Amygdala (tissue), 56 donors: ENCODE measurements at places on chromosomes 3 and 15.
A peak's percentile ranks its signal among the peaks of the same experiment; 100 is the strongest.

GRCh38 chr15:39684233-39684632 is 98.4 kb downstream of the FSIP1 start:
- no peak for DNase-seq

GRCh38 chr15:29860872-29861271 is 38.6 kb upstream of the TJP1 start:
- DNase-seq, result no peak

- DNase-seq, result no peak
Measured at GRCh38 chr3:174869448-174869847, 10.3 kb downstream of the NAALADL2 start.

DNA sequence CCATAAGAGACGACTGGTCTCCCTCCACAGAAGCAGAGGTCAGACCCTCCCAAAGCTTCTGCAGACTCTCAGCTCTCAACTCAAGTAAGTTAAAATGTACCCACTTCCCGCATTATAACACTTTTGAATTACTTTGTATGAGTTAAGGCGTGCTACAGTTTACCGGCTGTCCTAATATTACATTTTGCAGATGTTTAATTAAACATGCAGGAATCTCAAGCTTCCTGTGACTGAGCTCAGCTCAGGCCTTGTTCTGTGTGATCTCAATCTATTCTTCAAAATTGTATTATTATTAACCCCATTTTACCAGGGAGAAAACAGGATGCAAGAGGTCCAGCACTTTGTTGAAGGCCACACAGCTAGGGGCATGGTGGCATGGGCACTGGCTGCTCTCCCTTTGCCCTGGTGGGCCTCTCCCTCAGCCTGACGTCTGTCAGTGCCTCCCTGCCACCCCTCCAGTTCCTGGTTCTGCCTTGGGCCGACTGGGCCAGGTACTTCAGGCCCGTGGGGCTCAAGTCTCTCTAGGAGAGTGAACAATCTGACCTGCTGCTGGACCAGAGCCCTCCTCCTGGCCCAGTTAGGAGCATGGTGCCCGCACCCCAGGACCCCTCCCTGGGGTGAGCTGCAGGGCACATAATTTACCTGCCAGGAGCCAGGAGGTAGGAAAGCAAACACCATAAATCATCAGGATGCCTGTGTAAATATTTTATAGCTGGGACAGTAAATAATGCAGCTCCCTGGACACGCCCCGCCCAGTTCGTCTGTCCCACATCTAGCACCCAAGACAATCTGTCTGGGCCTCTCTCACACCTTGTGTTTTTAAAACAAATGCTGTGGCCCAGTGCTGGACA is 14.9 kb upstream of the RFT1 start:
- DNase-seq, result no peak

DNA sequence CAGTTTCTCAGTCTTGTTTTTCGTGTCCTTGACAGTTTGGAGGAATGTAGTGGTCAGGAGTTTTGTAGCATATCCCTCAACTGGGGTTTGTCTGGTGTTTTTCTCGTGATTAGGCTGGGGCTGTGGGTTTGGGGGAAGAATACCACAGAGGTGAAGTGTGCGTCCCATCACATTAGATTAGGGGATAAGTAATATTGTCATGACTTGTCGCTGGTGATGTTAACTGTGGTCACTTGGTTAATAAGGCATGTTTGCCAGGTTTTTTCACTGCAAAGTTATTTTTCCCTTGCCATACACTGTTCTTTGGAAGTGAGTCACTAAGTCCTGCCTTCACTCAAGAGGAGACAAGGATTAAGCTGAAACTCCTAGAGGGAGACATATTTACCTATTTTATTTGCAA is 39.1 kb downstream of the PAK2 start:
- DNase-seq, result no peak

DNA sequence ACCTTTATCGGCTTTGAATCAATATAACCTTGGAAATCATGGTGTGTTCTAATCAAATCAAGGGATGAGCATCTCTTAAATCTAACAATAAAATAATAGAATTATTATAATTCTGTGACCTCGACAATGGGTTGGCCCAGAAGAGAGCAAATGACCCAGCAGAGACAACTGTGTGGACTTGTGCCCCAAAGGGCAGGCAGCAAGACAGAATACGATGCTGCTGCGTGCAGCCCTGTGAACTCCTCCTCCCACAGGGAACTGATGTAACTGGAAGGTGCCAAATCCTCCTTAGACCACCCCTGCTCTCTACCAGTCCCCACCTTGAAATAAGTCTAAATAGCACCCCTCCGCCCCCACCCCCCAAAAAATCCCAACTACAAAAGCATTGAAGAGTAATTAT is 50.7 kb upstream of the ACAN start:
- no peak for DNase-seq

GRCh38 chr3:65194744-65195143 is 506.9 kb upstream of the ADAMTS9 start:
- no peak for DNase-seq

- no peak for DNase-seq
Measured at GRCh38 chr3:197809356-197810020, 18.4 kb downstream of the LRCH3 start.

DNA sequence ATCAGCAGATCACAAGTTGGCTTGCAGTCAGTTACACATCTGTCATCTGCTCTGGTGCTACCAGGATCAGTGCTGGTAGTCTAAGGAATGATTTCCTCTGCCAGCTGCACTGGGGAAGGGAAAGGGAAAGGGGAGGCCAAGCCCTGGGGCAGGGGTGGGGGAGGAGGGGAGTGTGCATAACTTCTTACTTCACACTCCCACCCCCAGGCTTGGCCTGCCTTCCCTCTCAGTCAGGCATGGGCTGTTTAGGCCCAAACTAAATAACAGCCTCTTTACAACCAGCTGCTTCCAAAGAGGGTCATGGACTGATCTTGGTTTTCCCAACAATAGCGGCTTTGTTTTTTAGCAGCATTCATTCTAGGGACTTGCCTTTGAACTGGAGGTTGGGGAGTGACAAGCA is 86.1 kb upstream of the PSMD6 start:
- peak; percentile 62 for DNase-seq

DNA sequence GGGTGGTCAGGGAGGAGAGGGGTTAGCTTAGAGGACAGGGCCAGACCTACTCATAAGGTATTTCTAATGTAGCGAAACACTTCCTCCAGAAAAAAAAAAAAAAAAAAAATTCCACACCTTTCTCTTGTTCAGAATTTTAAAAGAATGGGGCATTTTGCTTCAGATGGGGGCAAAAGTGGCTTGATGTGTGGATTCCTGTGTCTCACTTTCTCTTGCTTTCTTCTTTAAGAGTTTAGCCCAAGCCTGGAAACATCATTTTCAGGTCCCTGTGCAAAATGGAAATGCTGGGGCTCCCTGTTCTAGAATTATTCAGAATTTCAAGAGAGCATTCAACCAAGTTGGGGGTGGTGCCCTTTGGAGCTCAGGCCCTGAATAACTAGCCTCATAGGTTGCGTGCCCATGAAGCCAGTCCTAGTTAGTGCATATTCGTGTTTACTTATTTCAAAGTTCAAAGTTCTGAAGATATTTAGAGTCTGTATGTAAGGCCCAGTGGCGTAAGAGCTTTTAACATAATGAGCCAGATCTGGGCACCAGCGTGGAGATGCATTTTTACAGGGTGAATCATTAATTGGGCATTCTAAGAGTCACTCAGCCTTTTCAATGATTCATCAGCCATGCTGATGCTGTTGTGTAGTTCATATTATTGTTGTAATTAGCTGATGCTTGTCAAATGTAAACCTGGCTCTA is 104.5 kb downstream of the RPLP1 start:
- no peak for DNase-seq

GRCh38 chr3:9229879-9230278 is 19.6 kb downstream of the SRGAP3 start:
- DNase-seq, result no peak

DNA sequence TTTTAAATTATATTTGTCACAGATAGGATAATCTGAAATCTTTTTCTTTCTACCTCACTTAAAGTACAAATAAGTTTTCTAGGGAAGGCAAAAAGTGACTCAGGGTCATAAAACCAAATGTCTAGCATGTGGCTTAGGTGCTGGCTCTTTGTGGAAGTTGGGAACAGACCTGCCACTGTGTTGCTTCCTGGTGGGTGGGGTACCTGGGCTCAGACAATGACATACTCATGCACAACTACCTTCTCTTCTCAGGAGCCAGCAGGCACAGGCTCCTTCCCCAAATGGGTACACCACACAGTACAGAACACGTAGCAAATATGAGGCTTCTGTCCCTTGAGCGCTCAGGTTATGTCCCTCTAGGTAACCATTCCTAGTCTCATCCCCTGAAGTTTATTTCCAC is 40.1 kb upstream of the MUC13 start:
- no peak for DNase-seq

DNA sequence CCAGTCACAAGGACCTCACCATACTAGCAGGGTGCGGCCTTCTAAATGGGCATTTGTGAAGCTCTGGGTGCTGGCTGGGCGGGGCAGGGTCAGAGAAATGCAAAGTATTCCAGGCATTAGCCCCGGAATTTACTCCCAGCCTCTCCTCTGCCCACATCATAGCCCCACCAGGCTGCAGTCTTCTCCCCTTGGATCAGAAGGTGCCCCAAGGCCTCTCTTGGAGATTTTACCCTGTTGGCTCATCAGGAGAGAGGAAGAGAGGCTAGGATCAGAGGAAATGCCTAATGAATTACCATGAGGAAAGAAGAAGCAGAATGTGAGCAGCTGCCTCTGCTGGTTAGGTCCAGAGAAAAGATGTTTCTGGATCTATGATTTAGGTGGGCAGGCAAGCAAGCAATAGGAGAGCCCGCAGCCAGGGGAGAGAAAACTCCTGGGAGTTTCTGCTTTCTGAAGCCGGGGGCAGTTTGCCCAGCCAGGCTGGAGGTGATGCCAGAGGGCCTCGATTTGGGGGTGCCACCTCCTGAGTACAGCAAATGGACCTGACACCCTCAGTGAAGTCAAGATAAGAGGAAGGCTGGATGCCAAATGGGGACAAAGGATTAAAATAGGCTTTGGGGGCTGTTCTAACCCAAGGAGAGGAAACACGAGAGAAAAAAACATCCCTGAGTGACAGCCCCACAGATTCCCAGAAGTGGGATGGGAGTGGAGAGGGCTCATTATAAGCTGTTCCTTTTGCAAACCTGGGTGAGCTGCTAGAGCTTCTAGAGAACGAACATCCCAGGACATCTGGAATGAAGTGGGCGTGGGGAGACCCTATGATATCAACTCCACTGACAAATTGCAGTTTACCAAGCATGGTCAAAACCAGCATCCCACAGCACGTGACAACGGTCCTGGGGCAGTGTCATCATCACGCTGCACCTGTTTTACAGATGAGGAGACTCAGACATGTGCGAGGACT is 65.4 kb downstream of the BDH1 start:
- DNase-seq, result no peak

- DNase-seq, result no peak
Measured at GRCh38 chr15:98151096-98151495, 190.6 kb downstream of the ARRDC4 start.

GRCh38 chr15:51380999-51381806 is 39.7 kb downstream of the GLDN start:
- DNase-seq, result peak; percentile 63

GRCh38 chr3:69080233-69080920 is at the start of gene UBA3:
Gene UBA3 (minus strand): TSS chr3:69080365. CDS start chr3:69080353, 12 bp downstream.
- DNase-seq, result peak; percentile 87

DNA sequence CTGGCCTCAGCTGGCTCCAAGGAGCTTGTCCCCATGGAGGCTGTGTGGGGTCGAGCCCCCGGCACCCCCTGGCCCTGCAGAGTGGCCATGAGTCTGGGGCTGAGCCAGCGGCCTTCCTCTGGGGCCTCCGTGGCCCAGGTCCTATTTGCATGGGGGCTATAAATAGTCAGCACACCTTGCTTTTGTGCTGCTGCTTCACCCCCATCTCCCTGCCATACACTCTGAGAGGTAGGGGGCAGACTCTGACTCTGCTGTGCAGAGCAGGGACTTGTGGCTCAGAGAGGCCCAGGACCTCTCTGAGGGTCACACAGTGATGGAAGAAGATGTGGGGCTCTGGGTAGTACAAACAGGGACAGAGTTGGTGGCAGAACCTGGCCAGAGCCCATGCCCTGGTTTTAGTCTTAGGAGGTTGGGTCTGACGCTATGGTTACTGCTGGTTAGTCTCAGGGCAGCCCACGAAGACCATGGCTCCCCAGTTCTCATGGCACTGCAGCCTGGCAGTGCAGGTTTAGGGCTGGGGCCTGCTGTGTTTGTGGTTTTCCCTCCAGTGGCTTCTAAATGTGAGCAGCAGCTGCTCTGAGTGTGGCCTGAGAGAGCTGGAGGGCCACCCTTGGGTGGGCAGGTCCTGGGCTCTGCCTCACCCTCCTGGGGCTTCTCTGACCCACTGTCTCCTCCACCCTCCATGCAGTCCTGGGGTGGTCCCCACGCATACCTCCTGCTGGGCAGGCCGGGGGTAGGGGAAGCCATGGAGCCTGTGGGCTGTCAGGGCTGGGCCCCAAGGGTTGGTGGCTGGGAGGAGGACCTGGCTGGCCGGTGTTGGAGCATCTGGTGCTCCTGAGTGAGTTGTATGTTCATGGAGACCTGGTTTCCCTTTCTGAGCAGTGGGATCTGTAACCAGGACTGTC is 13.6 kb downstream of the PRKCD start:
- no peak for DNase-seq

- DNase-seq, result no peak
Measured at GRCh38 chr15:60673918-60674558, 195.1 kb upstream of the ICE2 start.

DNA sequence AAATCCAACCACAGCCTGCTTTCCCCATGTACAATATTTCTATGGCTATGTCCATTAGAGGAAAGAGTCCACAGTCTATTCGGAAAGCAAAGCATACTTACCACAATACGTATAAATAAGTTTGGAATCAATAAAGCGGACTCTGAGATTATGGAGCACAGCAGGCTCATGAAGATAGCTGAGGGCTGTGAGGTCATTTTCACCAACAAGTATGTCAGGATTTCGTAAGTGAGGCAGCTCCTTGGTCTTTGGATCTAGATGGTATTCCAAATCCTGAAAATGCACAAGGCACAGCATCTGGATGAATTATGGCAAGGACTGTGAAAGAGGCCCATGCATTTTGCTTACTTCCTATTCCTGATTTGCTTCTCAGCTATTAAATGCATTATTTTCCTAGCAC is 100.4 kb downstream of the MYO5A start:
- DNase-seq, result no peak

- peak; percentile 8 for DNase-seq
Measured at GRCh38 chr3:57017459-57017845, 43.0 kb upstream of the SPATA12 start.

DNA sequence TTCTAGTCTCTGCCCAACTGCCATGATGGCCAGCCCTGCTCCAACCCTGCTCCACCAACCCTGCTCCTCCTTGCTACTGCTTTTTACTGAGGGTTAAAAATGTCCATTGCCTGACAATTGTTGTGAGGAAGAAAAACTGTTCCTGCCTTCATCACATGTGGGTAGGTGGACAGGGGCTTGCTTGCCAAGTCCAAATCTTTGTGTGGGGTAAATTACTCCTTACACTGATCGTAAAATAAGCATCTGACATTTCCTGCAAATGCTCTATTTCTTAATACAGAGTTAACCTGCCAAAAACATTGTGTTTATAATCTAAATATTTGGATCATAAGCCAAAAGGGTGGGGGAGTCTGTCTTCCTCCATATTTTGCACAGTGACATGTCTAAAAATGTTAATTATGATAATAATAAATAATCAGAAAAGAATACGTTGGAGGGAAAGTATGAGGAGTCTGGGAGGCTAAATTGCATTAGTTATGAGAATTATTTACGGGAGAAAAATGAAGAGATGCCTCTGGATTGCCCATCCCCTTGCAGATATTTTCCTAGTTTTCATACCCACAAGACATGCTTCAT is 242.5 kb upstream of the TBL1XR1 start:
- no peak for DNase-seq
